Activated T-cell treated with anti-CD3 and anti-CD28 coated beads for 24 hours (primary cell): ENCODE measurements at places on chromosomes 16 and 17.

DNA sequence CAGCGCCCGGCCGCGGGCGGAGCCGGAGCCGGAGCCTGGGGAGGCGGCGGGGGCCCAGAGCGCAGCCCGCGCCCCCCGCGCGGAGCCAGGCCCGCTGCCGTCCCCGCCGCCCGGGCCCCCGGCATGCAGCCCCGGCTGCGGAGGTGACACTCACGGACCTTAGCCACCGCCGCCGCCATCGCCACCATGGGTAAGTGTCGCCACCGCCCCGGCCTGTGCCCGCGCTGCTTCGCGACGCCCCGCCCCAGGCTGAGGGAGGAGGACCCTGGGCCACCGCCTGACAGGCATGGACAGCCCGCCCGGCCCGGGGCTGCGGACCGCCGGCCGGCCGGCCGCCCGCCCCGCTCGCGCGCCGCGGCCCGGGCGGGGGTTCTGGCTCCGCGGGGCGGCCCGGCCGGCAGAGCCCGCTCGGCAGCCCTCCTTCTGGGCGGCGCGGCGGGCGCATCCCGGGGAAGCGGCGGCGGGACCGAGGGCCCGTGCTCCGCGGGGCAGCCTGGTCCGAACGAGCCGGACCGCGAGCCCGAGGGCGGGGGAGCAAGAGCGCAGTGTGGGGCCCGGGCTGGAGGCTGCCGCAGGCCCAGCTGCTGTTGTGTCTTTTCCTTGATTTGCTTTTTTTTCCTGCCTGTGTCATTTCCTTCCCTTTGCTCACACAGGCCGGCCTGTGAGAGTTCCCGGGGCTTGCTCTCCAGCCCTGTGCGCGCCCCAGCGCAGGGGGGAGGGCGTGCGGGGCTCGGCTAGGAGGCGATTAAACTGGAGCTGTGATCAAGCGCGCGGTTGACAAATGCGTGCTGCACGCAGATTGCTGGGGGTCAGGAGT, 565 bp downstream of the MAP3K3 start:
- DNase-seq: peak; percentile 37

DNA sequence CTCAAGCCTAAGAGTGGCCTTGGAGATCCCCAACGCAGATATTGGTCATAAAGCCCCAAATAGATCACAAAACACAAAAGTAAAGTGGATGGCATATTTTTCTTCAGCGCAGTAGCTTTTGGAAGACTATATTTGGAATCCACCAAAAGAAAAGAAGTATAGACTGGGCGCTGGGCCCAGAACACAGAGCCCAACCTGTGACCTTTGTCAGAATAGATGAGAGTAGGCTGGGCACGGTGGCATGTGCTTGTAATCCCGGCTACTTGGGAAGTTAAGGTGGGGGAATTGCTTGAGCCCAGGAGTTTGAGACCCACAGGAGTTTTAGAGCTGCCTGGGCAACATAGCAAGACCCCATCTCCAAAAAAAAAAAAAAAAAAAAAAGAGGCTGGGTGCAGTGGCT, 14.6 kb downstream of the SCIMP start:
- DNase-seq: no peak

GRCh38 chr16:16881814-16882213, 502.9 kb downstream of the NPIPA7 start:
- DNase-seq: no peak

GRCh38 chr16:1992704-1993317, 3.0 kb downstream of the SYNGR3 start:
- DNase-seq: no peak

GRCh38 chr16:83887564-83887963, 11.4 kb upstream of the MLYCD start:
- no peak for DNase-seq

GRCh38 chr17:17827826-17828621, 8.8 kb downstream of the SREBF1 start:
- DNase-seq: no peak

- no peak for DNase-seq
These were observed 114.0 kb downstream of the FTO start for GRCh38 chr16:53817812-53818550.

DNA sequence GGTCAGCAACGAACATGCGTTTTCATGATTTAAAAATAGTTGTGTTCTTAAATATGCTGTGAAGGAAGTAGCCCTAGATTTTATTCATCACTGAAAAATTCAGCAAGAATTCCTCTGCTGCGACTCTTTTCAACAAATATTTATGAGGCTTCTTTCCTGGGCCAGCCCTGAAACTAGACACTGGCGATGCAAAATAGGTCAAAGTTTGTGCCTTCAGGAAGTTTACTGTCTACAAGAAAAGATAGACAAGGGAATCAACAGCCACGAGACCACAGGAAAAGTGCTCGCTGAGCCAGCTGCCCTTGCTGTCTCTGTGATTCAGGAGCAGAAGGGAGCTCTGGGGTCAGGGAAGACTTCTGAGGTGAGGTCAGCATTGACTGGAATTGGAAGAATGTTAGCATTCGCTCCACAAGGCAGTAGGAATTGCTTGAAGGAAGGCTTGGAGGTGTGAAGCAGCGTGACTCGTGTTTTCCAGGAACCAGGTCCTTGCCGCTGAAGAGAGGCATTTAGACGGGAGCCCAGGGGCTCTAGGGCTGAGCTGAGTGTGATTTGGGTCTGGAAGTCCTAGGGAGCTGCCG, 1.9 kb upstream of the RPL26 start:
- no peak for DNase-seq

GRCh38 chr17:21141331-21141730, 14.6 kb downstream of the DHRS7B start:
- no peak for DNase-seq

- no peak for DNase-seq
These were observed 608.6 kb upstream of the EEF2KMT start for GRCh38 chr16:5706211-5706610.
